ENCODE measurements at places on chromosomes 5 and 9. TPM values are rescaled to one million over a fixed set of nuclear protein-coding genes. Genes with fewer than 3 reads are reported as not detected.

The DNAJC25 gene
- total RNA-seq, result 9.6 TPM

The CYLC2 gene
- not detected for total RNA-seq

The PCDHAC2 gene
- not detected for total RNA-seq

The CCDC192 gene
- total RNA-seq, result not detected

The WNT8A gene
- not detected for total RNA-seq

The DIMT1 gene
- 59.1 TPM for total RNA-seq

DNA sequence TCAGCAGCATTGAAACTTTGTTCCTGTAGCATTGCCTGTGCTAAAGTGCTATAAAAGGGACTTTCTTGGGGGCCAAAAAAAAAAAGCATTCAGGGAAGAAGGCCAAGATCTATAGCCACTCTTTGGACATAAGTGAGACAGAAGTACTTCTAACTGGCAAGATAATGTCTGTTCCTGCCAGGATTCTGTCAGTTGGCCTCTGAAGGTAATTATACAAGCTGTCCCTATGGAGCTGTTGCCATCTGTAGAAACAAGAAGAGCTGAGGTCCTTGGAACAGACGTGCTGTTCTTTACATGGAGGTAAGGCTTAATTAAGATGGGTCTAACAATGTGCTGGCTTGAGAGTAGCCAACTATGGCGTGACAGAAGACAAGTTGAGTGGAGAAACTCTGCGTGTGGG, 9.7 kb downstream of the KIF20A start:
- H3K36me3 ChIP-seq, result peaks cover 54% of the 10 kb centered on the region
- H3K4me1 ChIP-seq, result no peaks in the 10 kb centered on the region
- DNase-seq, result no peak
- no peak overlapping the region for H3K4me3 ChIP-seq
- H3K27ac ChIP-seq, result no peak overlapping the region
- H3K27me3 ChIP-seq, result no peaks in the 10 kb centered on the region

DNA sequence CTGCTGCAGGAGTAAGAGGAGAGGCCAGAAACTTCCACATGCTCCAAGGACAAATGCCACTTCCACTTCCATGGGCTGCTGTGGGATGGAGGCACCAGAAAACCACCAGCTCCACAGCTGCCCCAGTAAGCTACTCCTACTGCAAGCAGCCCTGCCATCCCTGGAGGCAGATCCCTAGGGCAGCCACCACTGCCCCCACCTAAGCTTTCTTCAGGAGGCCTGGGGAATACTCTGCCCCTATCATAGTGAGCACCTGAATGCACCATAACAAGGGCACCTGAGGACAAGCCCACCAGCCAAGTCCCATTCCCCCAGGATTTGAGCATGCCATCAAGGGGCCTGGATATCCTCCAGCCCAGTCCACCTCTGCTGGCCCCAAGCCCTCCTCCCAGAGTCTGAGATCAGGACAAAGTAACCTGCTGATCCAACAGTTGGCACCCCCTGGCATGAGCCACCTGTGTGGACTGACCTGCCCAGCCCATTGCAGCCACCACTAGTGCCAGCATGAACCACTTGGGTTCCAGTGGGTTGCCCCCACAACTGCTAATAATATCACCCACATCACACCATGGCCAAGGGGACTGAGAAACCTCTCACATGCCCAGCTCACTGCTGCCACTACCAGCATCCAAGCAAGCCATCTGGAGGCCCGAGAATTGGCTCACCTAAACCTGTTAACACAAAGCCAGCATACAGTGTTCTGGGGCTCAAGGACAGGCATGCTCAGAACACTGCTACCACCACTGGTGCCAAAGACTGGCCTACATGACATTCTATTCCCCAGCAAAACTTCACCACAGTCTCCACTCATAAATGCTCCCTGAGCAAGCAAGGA, 480.1 kb downstream of the CDH12 start:
- H3K36me3 ChIP-seq, result no peaks in the 10 kb centered on the region
- no peak overlapping the region for H3K27ac ChIP-seq
- no peak overlapping the region for H3K4me3 ChIP-seq
- no peaks in the 10 kb centered on the region for H3K27me3 ChIP-seq
- no peak for DNase-seq

DNA sequence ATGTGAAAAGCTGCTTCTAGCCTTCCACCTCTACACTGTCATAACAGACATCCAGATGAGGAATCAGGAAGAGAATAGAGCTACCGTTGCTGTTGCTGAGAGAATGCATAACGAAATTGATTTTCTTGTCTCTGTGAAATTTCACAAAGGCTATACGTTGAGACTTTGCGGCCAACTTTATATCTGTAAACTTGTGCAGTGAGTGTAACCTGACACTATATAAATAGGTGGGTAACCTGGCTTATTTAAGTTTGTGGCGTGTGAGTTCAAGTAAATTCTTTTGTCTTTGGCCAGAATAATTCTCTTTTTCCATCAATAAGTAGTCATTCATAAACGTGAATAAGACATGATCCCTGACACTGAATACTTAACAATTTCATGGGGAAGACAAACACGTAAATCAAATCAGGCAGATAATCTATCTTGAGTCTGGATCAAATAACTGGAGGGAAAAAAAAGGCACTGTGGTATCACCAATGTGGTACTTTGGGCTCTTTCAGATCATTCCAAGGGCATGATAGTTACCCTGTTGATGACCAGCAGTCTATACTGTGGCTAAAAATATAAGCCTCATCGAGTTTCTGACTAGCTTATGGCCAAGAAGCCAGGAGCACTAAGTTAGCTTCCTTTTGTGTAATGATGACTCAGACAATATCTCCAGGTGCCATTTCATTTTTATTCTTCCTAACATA, 98.2 kb upstream of the RASA1 start:
- H3K27me3 ChIP-seq, result no peaks in the 10 kb centered on the region
- no peak overlapping the region for H3K27ac ChIP-seq
- DNase-seq, result no peak
- H3K4me1 ChIP-seq, result peaks cover 7% of the 10 kb centered on the region

DNA sequence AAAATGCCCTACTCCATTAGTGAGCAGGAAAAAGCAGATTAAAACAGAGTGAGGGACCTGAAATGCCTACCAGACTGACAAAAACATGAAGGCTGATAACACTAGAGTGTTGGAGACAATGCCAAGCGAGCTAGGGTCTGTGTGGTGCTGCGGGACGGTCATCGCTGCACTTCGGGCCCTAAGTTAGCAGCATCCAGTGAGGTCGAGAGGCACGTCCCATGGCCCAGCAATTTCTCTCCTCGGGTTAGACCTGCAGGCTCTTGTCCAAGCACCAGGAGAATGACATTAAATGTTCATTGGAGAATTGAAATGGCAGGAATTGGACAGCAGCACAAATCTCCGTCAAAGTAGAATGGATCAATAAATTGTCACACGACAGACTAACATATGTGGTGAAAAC, 5.3 kb upstream of the CACNA1B start:
- no peak overlapping the region for H3K27ac ChIP-seq
- DNase-seq, result no peak
- no peaks in the 10 kb centered on the region for H3K36me3 ChIP-seq
- H3K4me1 ChIP-seq, result peaks cover 2% of the 10 kb centered on the region

DNA sequence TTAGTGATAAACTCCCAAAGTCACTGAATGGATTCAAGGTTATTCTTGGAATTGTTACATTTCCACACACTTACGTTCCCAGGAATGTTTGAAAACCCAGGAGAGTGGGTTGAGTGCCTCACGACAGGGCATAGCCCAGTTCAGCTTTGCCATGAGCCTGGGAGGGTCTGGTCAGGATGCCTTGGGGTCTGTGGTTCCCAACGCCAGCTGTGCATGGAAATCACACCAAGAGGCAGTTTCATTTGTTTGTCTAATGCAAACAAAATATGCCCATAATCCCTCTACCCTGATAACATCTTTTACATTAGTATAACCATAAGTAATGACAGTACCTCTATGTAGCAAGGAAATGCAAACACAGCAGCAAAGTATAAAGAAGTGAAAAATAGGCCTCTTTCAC, 25.3 kb upstream of the MSX2 start:
- H3K27me3 ChIP-seq, result peaks cover 10% of the 10 kb centered on the region
- no peak overlapping the region for H3K27ac ChIP-seq
- H3K4me1 ChIP-seq, result no peaks in the 10 kb centered on the region

DNA sequence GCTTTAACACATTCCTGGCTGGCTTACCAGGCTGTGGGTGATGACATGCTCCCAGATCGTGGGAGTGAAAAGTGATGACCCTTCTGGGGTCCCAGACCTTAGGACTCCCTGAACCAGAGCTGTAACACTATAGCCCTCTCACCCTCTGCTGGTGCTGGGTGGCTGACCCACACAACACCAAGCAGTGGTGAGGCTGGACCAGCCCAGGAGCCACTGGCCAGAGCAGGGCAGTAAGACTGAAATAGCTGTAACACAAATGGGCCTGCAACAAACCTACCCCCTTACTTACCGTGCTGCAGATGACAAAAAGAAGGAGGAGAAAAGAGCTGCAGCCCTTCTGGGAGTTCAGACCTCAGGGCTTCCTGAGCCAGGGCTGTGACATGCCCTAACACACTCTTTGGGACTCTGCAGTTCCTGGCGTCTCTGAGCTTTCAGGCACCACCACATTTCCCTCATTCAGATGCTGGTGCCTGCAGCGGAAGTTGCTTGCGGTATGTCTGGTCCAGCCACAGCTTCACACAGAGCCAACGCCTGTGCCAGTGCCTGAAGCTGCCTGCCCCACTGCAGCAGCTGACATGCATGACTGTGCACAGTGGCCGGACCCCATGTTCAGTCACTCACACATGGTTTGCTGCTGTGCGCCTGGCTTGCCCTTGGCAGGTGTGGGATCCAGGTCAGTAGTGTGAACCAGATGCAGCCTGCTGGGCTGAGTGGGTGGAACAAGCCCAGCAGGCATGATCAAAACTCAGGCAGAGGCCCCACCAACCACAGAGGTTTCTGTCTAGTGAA, 1247.4 kb downstream of the EFNA5 start:
- no peaks in the 10 kb centered on the region for H3K27me3 ChIP-seq
- H3K27ac ChIP-seq, result no peak overlapping the region
- no peak for DNase-seq

- H3K4me1 ChIP-seq, result no peaks in the 10 kb centered on the region
- H3K27ac ChIP-seq, result no peak overlapping the region
- no peak for DNase-seq
- no peaks in the 10 kb centered on the region for H3K27me3 ChIP-seq
- H3K36me3 ChIP-seq, result no peaks in the 10 kb centered on the region
These were observed 115.8 kb downstream of the BNC2 start for GRCh38 chr9:16754662-16755061.

- peaks cover 12% of the 10 kb centered on the region for H3K4me1 ChIP-seq
- no peak for DNase-seq
These were observed 59.0 kb upstream of the BARX1 start for GRCh38 chr9:94014066-94014654.

All from activated CD8-positive, alpha-beta T cell treated with anti-CD3 and anti-CD28 coated beads for 36 hours (primary cell).